A375 (cell line): ENCODE measurements at places on chromosomes 4 and X. TPM values are rescaled to one million over a fixed set of nuclear protein-coding genes. Genes with fewer than 3 reads are reported as not detected.

The HTT gene
- 24.9 TPM in 2 replicates for total RNA-seq

The ODAPH gene
- not detected in 2 replicates for total RNA-seq

The DCAF4L1 gene
- total RNA-seq: 0.79 and 1.1 TPM in 2 replicates

The SSX2B gene
- 24.9 and 31.2 TPM in 2 replicates for total RNA-seq

The SPANXA2 gene
- 37.4 and 48.0 TPM in 2 replicates for total RNA-seq

The PPEF2 gene
- total RNA-seq: not detected in 2 replicates

The PNMA3 gene
- 0.08 TPM in 1 of 2 replicates, not detected in the other for total RNA-seq

The C4orf51 gene
- not detected in 2 replicates for total RNA-seq

The GABRG1 gene
- 0.58 and 0.72 TPM in 2 replicates for total RNA-seq

The PWWP3B gene
- not detected in 2 replicates for total RNA-seq

The MTHFD2L gene
- total RNA-seq: 21.8 and 29.4 TPM in 2 replicates

The TLR1 gene
- 0.49 and 0.56 TPM in 2 replicates for total RNA-seq

The KIT gene
- not detected in 2 replicates for total RNA-seq

The LARP1B gene
- 19.7 and 20.5 TPM in 2 replicates for total RNA-seq

The ARX gene
- total RNA-seq: not detected in 2 replicates

The SULT1B1 gene
- 0.11 and 0.13 TPM in 2 replicates for total RNA-seq

The MFAP3L gene
- 1.1 and 1.2 TPM in 2 replicates for total RNA-seq

The ENPEP gene
- 0.24 and 0.68 TPM in 2 replicates for total RNA-seq

The TECRL gene
- not detected in 2 replicates for total RNA-seq

The MOB1B gene
- 4.1 and 5.6 TPM in 2 replicates for total RNA-seq

The RNF128 gene
- 2.6 and 3.8 TPM in 2 replicates for total RNA-seq

The PITX2 gene
- total RNA-seq: 4.8 and 4.9 TPM in 2 replicates

The HEPH gene
- not detected in 2 replicates for total RNA-seq

The IGSF1 gene
- 0.13 and 0.15 TPM in 2 replicates for total RNA-seq

The USP51 gene
- total RNA-seq: 0.05 and 0.26 TPM in 2 replicates

The JCHAIN gene
- not detected in 2 replicates for total RNA-seq

The CT83 gene
- total RNA-seq: 11.4 and 14.9 TPM in 2 replicates

The FGFBP1 gene
- 4.7 and 4.8 TPM in 2 replicates for total RNA-seq

The TSPAN7 gene
- not detected in 2 replicates for total RNA-seq

The CT47B1 gene
- not detected in 2 replicates for total RNA-seq

The CXCL5 gene
- not detected in 2 replicates for total RNA-seq

The NHSL2 gene
- not detected in 2 replicates for total RNA-seq

The CTAG2 gene
- total RNA-seq: 2.5 TPM in 2 replicates

The RELL1 gene
- total RNA-seq: 118 and 119 TPM in 2 replicates

The UGT2B10 gene
- total RNA-seq: not detected in 2 replicates

The PRICKLE3 gene
- total RNA-seq: 9.5 and 10.4 TPM in 2 replicates

The SLC6A14 gene
- total RNA-seq: not detected in 2 replicates

The HTN3 gene
- total RNA-seq: not detected in 2 replicates

The F11 gene
- total RNA-seq: not detected in 2 replicates

The USP38 gene
- 11.0 and 14.0 TPM in 2 replicates for total RNA-seq

The IL2RG gene
- total RNA-seq: 0.11 TPM in 1 of 2 replicates, not detected in the other

The GPM6B gene
- total RNA-seq: 0.23 TPM in 1 of 2 replicates, not detected in the other

The TMPRSS11B gene
- not detected in 2 replicates for total RNA-seq

The GLRB gene
- 3.9 and 4.7 TPM in 2 replicates for total RNA-seq

The POLN gene
- not detected in 2 replicates for total RNA-seq

The INPP4B gene
- total RNA-seq: 61.9 and 68.8 TPM in 2 replicates

The PAGE3 gene
- total RNA-seq: not detected in 2 replicates

The STPG2 gene
- not detected in 2 replicates for total RNA-seq

The NAA11 gene
- total RNA-seq: 48.1 and 52.4 TPM in 2 replicates
